Frontal cortex (tissue), 4 donors: ENCODE measurements at places on chromosomes 7 and 10. TPM values are rescaled to one million over a fixed set of nuclear protein-coding genes. Genes with fewer than 3 reads are reported as not detected.

Gene CCDC172
- total RNA-seq, result not detected

Gene WNT16
- total RNA-seq, result 0.82 TPM

Gene WEE2
- under 0.01 TPM for total RNA-seq

Gene CDC14C
- total RNA-seq, result not detected

Gene GIMAP8
- total RNA-seq, result 1.6 TPM

Gene PLAU
- total RNA-seq, result 0.82 TPM

Gene BCAP29
- total RNA-seq, result 40.8 TPM

Gene OR13A1
- under 0.01 TPM for total RNA-seq

Gene SYCE1
- total RNA-seq, result 1.2 TPM

Gene PRKCQ
- 2.0 TPM for total RNA-seq

Gene VIM
- 191 TPM for total RNA-seq

Gene SRPK2
- 249 TPM for total RNA-seq

Gene GFRA1
- total RNA-seq, result 8.2 TPM

Gene C10orf53
- total RNA-seq, result not detected

Gene POU6F2
- total RNA-seq, result 3.3 TPM

Gene ZNF248
- total RNA-seq, result 67.3 TPM

Gene TMEM213
- total RNA-seq, result not detected

Gene NKX2-3
- total RNA-seq, result under 0.01 TPM

Gene SLC26A4
- total RNA-seq, result 4.1 TPM

Gene EVX1
- total RNA-seq, result not detected

Gene CD36
- 22.0 TPM for total RNA-seq

Gene ZP3
- total RNA-seq, result 1.2 TPM

Gene SH2B2
- 10.2 TPM for total RNA-seq

Gene AMZ1
- 1.6 TPM for total RNA-seq

Gene OPN4
- total RNA-seq, result not detected

Gene FAS
- 1.6 TPM for total RNA-seq

Gene FZD1
- 6.9 TPM for total RNA-seq

Gene AKR1C4
- not detected for total RNA-seq

Gene ACSM6
- not detected for total RNA-seq

Gene PAX4
- not detected for total RNA-seq

Gene INMT
- 0.41 TPM for total RNA-seq

Gene RINT1
- 19.6 TPM for total RNA-seq

Gene LIPN
- total RNA-seq, result not detected

Gene LSM8
- 97.0 TPM for total RNA-seq

Gene IL2RA
- not detected for total RNA-seq

Gene PSMG3
- 26.1 TPM for total RNA-seq

Gene BHLHA15
- total RNA-seq, result 8.6 TPM

Gene UCMA
- not detected for total RNA-seq

Gene GGCT
- 23.2 TPM for total RNA-seq

Gene KCNH2
- total RNA-seq, result 6.1 TPM

Gene AGMO
- total RNA-seq, result under 0.01 TPM

Gene CPA5
- total RNA-seq, result not detected

Gene TMEM139
- not detected for total RNA-seq

Gene RPEL1
- not detected for total RNA-seq

Gene MPLKIP
- total RNA-seq, result 6.9 TPM

Gene UCN3
- not detected for total RNA-seq

Gene LLCFC1
- total RNA-seq, result not detected

Gene NXPH1
- 41.6 TPM for total RNA-seq
